ENCODE measurements at places on chromosomes 16 and 17. TPM values are rescaled to one million over a fixed set of nuclear protein-coding genes. Genes with fewer than 3 reads are reported as not detected.

- DNase-seq, result no peak
These were observed 26.0 kb downstream of the FA2H start for GRCh38 chr16:74748616-74749026.

- DNase-seq, result no peak
These were observed 50.6 kb downstream of the HS3ST3B1 start for GRCh38 chr17:14351493-14351892.

GRCh38 chr16:14364386-14365199, 265.5 kb downstream of the PARN start:
- no peak for DNase-seq

Gene FBXL16
- total RNA-seq, result 16.4 TPM

Gene PLD6
- total RNA-seq, result 16.1 TPM
